ENCODE measurements at places on chromosomes 16 and 17.

DNA sequence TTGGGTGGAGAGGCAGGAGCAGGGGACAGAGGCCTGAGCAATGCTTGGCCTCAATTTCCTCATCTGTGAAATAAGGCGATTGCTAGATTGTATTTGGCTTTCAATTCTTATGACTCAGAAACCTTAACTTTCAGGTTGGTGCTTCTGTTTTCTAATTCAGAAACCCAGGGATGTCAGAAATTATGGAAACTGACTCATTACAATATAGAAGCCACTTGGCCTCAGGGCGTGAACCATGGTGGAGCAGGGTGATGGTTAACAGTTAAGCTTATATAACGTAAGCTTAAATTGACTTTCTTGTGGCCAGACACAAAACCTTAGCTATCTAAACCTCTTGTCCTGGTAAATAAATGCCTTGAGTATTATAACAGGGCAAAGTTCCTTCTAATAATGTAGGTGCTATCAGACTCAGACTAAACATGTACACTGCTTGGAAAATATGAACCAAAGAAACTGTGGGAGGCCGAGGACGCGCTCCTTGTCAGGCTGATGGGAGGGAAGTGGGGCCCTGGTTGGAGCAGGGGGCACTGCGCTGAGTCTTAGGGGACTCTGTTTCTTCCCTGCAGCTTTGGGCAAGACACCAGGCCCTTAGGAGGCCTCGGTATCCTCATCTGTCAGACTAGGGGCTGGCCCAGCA is 17.1 kb upstream of the SREBF1 start:
- DNase-seq: no peak

DNA sequence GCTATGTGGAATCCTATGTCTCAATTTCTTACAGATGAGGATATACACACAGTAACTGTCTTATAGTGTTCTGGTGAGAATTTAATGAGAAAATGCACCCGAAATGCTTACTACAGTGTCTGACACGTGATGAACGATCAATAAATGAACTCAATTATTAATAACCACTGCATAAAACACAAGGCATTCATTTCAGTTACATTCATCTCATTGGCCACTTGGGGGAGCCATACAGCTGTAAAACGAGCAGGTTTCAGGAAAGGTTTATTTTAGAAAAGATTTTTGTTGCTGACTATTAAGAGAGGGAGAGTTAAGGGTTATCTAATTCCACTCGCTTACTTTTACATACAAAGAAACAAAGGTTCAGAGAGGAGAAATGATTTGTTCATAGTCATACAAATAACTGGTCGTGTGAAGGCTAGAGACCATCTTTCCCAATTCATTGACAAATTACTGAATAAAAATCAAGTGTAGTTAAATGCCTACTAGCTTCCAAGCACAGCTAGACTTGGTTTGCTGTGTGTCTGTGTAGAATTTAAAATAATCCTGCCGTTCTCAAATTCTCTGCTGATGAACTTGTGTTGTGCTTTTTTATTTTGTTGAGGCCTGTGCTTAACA is 160.1 kb downstream of the MAP2K4 start:
- DNase-seq: peak; percentile 78

DNA sequence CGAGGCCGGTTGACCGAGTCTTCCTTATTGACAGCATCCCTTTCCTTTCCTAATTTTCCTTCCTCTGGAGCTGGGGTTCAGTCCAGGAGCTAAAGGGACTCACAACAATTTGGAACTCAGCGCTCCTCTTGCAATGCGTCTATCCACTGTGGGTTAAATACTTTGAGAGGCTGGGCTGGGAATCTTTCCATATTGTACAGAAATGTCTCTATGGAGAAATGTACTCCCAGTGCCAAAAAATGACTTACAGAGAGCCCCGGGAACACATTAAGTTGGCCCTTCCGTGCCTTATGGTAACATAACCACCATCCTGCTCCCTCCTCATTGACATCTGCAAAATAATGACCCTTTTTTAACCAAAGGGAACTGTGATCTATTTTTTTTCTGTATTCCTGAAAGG is 192.8 kb downstream of the FTO start:
- DNase-seq: no peak

DNA sequence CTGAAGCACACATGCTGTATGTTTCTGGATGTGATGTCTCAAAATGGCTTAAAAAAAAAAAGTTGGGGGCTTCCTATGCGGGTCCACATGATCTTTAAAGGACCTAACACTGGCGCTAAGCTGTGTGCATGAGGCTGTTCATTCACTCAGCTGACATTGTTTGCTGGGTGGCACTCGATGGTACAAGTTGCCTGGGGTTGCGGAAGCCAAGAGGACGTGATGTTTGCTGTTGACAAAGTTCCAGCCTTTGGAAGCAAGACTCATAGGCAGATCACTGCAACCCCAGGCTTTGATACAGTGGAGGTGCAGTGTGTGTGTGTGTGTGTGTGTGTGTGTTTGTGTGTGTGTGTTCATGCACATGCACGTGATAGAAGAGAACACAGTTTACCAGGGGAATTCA is 29.5 kb upstream of the DNAI2 start:
- DNase-seq: no peak

GRCh38 chr16:1530883-1531637 is 2.4 kb upstream of the TMEM204 start:
- DNase-seq: peak; percentile 79

DNA sequence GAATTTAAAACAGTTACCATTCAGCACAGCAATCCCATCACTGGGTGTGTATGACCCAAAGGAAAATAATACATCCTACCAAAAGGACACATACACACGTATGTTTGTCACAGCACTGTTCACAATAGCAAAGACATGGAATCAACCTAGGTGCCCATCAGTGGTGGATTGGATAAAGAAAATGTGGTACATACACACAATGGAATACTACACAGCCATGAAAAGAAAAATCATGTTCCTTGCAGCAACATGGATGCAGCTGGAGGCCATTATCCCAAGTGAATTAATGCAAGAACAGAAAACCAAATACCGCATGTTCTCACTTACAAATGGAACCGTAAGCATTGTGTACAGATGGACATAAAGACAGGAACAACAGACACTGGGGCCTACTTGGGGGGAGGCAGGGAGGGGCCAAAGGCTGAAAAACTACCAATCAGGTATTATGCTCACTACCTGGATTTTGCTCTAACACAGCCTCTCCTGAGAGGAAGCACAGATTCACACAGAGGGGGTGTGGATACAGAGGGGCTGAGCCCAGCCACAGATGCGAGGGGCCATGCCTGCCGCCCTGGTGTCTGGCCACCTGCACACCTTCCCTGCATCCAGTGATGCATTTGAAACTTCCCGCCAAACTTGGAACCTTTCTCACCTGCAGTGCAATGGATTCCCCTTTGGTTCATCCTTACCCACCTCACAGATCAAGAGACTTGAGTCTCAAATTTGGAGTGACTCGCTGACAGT is 55.9 kb downstream of the USP22 start:
- DNase-seq: no peak

DNA sequence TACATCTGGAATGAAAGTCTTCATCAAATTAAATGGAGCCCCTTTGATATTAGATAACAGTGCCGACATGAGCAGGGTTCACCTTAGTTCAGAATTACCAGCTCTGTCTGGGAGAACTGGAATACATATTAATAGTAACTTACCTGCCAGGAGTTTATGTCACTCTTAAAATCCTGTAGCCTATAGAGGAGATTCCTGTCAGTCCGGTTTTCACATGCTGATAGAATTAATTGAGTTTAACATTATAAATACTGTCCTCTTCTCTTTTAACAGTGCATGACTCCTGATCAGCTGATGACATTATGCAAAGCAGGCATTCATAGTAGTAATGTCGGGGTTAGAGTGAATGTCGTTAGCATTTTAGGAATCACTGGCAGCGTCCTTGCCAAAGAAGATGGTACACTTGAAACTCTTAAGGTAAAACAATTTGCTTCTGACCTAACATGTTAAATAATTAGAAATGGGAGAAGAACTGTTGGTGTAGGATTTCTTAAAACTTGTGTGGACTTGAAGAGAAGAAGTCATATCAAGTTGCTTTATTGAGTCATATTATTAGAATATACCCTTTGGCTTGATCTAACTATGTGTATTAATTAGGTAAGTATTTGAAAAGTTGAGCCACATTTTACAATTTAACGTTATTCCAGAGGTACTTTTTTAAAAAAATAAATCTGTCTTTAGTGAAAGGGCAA is 34.3 kb downstream of the HEATR3 start:
- no peak for DNase-seq

- no peak for DNase-seq
Observed at GRCh38 chr16:19128454-19129200, 14.9 kb downstream of the ITPRIPL2 start.

- DNase-seq: no peak
Observed at GRCh38 chr16:11224894-11225676, 30.9 kb downstream of the SOCS1 start.

GRCh38 chr16:9072806-9073341 is 18.6 kb upstream of the HAPSTR1 start:
- peak; percentile 90 for DNase-seq

GRCh38 chr16:30092373-30093010 is 768 bp upstream of the TBX6 start:
- DNase-seq: peak; percentile 85

GRCh38 chr17:57713140-57713539 is 32.0 kb downstream of the CCDC182 start:
- no peak for DNase-seq

DNA sequence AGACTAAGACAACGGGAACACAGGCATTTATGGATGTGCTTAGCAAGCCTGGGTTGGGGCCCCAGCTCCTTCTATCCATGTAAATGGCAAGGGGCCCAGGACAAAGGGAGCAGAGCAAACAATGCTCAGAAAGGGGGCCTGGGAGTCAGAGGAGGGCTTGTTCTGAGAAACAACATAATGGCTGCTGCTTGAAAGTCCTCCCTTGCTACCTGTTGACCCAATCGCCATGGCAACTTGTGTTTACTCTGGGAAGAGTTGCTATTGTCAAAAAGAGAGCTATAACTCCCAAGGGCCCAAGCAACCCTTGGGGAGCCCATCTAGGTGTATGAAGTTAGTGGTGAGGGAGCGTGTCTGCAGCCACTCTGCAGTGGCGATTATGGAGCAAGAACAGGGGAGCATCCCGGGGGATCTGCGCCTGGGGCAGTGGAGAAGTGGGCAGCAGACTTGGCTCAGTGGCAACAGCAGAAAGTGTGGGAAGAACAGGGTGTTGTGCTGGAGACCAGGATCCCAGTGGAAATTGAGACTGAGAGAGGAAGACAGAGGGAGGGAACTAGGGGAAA is 118.7 kb upstream of the NLRP1 start:
- DNase-seq: no peak

DNA sequence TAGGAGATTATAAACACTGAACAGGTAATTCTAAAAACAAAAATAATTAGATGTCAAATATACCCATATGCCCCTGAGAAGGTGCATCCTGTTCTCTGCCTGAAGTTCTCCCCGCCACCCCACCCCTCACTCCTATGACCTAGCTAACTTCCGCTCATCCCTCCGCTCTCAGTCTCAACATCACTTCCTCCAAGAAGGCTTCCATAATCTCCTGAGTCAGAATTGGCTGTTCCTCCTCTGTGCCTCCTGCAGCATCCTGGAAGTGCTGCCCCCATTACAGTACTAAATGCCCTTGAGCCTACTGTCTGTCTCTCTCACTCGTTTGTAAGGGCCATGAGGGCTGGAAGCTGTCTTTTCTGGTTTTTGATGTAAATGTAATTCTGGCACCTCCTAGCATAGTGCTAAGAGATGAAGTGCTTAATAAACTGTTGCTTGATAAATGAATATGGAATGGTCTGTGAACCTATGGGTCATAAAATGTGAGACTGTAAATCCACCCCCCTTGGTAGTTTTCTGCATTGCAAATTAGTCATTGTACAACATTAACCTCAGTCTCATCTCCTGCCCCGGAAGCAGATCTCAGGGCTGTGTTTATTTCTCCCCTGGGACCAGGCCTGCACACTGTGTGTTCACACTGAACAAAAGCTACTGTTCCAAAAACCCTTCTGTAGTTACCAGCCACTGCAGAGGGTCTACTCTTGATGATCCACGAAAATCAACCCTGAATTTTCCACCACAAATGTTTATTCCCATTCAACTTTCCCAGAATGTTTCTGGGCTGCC is 3.9 kb upstream of the MYO1D start:
- no peak for DNase-seq

GRCh38 chr16:7344830-7345780 is 12.5 kb downstream of the RBFOX1 start:
- no peak for DNase-seq

- DNase-seq: peak; percentile 62
Observed at GRCh38 chr16:81175325-81175891, 63.1 kb upstream of the BCO1 start.

GRCh38 chr17:47830396-47831002 is 842 bp downstream of the MRPL10 start:
- no peak for DNase-seq

DNA sequence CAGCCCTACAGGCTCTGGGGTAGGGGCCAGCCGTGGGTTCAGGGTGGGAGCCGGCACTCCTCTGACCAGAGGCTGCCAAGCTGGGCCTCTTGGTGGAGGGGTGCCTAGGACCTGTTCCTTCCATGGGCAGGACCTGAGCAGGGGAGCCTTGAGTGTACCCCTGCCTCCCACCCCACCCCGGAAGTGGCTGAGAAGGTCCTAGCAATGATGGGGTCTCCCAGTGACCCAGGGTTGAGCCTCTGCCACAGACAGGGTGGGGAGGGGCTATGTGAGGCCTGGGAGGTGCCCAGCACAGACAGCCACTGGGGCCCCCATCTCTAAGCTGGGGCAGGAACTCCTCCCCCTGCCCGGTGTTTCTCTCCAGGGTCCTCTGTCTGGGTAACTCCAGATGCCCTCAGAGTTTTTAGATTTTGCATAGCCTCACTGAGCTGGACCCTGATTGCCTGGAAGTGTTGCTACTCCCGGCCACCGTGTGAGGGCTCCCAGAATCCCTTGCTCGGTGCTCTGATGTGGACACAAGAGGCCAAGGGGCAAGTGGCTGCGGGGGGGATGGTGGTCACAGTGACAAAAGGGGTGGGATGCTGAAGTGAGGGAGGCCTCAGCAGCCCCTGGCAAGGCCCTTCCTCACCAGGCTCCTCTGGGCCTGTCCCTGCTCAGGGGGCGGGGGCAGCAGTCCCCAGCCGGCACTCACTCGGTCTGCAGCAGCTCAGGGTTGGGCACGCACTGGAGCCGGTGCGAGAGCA is 6.4 kb upstream of the MTSS2 start:
- no peak for DNase-seq

DNA sequence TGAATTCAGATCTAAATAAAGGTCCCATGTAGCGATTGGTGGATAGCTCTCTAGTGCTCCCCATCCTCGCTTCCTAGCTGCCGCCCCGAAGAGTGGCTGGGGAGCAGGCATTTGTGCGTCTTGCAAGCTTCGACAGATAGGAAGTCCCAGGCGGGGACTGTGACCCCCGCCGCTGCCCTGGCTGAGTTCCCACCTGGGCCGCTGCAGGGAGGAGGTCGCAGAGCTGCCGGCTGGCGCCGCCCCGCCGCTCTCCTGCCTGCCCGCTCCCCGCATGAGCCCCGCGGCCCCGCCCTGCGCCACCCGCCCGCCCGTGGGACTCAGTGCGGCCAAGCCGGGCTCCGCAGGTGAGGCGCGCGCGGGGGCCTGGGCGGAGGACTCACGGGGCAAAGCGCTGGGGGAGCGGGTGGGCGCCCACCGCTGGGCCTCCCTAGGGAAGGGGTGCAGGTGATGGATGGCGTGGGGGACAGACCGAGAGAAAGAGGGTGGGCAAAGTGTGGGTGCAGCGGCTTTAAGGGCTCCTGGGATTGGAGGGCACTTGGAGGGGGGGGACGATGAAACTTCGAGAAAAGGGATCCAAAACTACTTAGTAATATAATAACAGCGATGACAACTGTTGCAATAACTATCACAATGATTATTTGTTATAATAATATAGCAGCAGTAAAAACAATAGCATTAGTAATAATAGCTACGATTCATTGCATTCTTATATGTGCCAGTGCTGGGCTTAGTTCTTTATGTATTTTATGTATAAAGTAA is at the start of gene OTOA:
Gene OTOA (plus strand): TSS at position 80 of the 759 bp plus-strand sequence. CDS start 14,547 bp downstream, outside the sequence.
- DNase-seq: no peak
